Activated naive CD4-positive, alpha-beta T cell treated with Interleukin-2 at 50 U/mL for 16 hours (primary cell): ENCODE measurements at places on chromosomes 1 and 21.

GRCh38 chr1:199855580-199855979 is 171.9 kb upstream of the NR5A2 start:
- no peak for DNase-seq

DNA sequence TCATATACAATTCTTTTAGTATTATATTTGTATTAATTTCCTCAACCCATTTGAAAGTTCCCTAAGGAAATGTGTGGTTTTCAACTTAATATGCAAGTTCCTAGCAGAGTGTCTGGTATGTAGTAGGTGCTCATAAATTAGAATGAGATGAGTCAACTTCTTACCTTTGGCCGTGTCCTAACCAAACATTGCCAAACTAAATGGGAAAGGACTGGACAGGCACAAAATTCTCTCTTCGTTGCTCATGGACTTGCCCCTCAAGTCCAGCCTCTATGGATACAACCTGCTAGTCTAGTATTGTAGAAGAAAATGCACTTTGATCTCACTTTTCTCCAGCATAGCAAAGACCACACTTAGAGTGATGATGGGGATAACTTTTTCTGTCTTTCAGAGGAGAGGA is 11.6 kb upstream of the MRPS14 start:
- no peak for DNase-seq

- DNase-seq, result no peak
These were observed 9.3 kb upstream of the ANGPTL3 start for GRCh38 chr1:62588000-62588399.

DNA sequence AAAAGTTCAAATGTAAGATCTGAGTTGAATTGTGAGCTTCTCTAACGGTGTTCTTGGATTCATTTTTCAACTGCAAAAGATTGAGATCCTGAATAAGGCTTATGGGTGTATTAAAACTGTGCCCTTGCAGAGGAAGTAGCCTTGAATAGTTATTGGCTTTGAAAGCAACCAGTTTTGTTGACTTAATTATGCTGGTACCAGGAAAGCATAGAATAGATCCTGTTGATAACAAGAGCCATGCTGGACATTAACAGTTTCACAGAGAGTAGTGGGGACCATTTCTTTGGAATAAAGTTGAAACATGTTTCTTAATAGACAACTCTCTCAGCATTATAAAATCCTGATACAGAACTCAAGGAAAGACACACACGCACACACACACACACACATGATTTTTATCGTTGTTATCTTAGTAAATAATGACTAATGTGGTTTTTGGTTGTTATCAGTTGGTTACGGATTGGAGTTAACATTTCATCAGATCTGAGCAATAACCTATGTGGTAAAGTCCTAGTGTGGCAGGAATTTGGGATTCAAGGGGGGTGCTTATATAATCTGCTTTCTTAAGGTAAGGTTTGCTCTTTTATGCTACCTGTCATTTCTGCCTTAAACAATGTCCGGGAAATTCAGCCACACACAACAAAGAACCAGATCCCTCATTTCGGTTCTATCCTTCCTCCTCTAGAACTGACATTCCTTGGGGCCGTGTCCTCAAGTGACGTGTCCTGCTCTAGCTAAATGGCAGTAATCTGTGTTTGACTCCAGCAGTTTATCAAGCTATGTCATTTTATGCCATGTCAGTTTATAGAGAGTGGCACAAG is 330.9 kb downstream of the CHRM3 start:
- no peak for DNase-seq

DNA sequence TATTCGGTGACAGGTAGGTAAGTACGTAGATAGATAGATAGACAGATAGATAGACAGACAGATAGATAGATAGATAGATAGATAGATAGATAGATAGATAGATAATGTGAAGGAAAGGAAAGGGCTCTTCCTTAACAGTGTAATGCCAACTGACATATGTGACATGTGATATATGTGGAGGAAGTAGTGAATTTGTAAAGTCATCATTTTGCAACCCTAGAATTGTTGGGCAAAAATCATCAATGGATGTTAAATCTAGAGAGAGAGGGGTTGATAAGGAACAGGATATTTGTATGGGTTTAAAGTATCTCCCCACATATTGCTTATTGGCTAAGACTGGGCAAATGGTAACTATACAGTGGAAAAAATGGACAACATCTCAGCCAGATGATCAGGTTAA is 166.6 kb downstream of the ROR1 start:
- no peak for DNase-seq

DNA sequence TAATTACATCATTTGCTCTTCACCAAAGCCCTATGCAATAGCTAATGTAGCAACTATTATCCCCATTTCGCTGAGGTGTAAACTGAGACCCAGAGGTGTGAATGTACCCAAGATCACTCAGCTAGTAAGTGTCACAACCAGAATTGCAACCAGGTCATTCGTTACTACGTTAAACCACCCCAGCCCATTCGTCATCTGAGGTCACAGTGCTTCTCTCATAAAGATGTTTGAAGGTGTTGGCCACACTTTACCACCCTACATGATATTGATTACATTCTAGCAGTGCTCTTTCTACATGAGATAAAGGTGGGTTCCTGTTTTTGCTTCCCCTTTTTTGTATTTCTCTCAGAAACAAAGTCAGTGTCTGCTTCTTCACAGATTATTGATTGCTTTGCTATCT is 195.3 kb downstream of the ZBTB18 start:
- DNase-seq, result no peak

DNA sequence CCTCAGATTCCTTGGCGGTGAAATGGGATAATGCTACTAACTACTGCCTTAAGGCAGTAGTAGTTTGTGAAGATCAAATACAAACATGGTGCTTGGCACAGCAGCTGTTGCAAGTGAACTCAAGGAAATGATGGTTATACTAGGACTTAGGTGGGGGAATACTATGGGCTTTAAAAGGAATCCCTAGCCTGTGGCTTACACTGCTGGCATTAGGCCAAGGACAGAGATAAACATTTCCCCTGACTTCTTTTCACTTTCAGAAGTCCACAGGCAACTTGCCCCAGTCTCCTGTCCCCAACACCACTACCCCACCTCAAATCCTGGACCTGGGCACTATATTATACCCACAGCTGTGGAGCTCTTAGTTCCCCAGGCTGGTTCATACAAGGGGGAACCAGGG is 13.1 kb upstream of the VAMP4 start:
- no peak for DNase-seq

DNA sequence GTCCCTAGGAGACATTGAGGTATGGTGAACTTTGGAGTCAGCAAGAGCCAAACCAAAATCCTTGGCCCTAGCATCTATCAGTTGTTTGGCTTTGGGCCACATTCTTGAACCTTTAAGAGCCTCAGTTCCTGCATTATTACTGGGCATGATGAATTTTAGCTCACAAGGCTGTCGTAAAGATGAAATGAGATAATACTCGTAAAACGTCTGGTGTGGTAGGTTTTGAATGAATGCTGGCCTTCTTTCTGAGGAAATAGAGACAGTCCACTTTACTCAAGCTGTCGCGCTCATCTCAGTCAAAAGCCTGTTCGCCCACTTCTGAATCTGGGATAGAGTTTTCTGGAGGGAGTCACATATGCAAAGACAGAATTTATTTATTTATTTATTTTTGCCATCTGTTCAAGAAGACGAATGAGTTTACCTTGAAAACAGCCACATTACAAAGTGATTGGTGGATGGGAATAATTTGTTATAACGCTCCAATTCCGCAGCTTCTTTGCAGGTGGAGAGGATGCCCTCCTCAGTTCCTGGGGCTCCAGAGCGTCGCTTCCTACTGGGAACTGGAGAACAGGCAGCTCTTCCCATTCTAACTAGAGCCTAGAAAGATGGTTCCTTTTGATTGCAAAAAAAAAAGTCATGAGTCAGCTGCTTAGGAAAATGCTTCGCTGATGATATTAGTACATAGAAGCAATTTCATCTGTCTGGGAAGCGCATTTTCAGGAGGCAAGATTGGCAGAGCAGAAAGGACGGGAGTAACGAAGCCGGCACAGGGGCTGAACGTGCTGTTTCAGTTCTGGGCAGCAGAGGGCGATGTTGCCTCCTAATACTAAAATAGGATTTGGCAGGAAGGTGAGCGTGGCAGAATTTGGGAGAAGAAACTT is 49.9 kb upstream of the CYP2J2 start:
- DNase-seq, result peak; percentile 40

- DNase-seq, result no peak
These were observed 87.7 kb downstream of the ADARB1 start for GRCh38 chr21:45162115-45162514.
